ENCODE measurements at places on chromosomes 11 and 22.

GRCh38 chr11:10080138-10080537 lies 213.9 kb downstream of the SBF2 start:
- no peak for DNase-seq

- peak; percentile 85 for DNase-seq
These were observed 607 bp downstream of the CCDC82 start for GRCh38 chr11:96388891-96389719.

- no peak for DNase-seq
These were observed 407.3 kb downstream of the TMEM135 start for GRCh38 chr11:87444993-87445392.

DNA sequence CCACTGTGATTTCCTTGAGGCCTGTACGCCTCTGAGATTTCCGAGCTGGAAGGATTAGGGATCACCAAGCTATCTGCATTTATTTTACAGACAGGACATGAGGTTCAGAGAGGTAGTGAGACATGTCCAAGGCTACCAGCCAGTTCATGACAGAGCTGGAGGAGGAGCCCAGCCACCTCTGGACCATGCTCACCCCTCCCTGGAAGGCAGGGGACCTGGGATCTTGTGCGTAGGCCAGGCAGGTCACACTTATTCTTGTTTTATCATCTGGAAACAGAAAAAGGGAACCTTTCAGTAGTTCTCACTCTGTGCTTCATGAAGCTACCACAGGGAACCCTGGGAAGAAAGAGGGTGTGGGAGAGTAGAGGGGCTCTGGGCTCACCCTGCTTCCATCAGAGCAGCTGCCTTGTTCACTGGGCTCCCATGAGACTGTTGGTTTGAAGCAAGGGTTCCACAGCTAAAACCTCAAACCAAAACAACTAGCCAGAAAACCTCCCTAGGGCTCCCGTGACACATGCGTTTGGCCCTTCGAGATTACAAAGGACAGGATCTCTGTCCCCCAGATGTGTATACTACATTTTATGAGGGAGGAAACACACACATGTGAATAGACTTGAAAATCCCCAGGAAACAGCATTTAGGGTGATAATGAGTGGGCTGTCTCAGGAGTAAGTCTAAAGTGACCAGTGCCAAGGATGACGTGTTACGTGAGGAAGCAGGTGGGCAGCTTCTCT lies 106.4 kb downstream of the DSCAML1 start:
- no peak for DNase-seq

DNA sequence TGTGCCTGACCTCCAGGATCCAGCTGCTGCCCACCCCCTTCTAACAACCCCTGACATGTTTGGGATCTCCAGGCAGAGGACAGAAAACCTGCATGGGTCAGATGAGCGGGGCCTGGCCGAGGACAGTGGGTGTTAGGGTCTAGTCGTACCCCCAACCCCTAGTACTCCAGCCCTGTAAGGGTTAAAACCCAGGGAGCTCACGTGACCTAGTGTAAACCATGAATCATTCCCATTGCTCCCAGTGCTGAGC lies 89.1 kb upstream of the CRYBB3 start:
- no peak for DNase-seq

DNA sequence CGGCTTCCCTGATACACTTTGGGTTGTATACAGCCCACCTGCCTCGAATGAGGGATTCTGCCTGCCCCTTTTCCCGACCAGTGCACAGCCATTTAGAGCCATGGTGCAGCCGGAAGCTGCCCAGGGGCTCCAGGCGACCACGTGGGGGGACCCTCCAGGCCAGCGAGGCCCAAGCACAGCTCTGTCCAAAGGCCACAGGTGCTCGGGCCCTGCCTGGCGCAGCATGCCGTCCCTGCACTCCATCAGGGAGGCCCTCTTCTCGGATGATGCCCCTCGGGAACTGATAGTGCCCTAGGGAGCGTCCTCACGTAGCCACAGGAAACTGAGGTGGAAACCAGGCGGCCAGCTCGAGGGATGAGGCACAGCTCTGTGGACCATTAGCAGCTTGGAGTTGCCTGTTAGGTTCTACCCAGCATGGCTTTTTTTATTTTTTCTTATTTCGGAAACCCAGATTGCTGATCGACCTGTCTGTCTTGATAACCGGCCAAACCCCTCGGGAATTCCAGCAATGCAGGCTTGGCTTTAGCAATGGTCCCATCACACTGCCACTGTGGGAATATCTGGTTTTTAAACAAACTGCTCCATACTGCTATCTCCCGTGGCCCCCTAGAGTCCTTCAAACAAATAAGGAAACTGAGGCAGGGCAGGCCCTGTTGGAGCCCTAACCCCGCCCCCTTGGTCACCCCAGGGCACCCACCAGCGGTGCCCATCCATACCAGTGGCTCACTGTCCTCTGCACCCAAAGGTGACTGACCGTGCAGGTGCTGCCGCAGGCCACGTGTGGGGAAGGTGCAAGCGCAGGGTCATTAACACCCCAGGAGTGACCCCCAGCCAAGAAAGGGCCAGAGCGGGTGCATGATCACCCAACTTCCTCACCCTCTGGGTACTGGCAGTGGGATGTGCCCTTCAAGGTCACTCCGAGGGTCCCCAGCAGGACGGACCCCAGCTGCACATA lies 8.0 kb downstream of the ANO1 start:
- DNase-seq, result no peak

DNA sequence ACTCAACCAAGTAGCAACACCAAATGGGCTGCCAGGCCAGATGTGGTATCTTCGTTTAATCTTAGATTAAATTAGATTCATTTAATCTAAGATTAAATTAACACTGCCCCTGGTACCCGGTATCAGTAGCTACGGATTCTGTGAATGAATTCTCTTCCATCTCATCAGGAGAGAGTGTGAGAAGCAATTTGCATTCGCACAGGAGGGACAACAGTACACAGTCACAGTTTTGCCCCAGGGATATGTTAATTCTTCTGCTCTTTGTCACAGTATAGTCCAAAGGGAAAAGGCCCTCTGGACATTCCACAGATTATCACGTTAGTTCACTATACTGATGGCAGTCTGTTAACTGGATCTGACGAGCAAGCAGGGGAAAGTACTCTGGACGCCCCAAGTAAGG lies 22.9 kb downstream of the ASCL2 start:
- DNase-seq, result no peak

- no peak for DNase-seq
These were observed 75.7 kb upstream of the PITPNB start for GRCh38 chr22:27994481-27995331.

- no peak for DNase-seq
These were observed 5.8 kb downstream of the RPS19BP1 start for GRCh38 chr22:39526736-39527171.

DNA sequence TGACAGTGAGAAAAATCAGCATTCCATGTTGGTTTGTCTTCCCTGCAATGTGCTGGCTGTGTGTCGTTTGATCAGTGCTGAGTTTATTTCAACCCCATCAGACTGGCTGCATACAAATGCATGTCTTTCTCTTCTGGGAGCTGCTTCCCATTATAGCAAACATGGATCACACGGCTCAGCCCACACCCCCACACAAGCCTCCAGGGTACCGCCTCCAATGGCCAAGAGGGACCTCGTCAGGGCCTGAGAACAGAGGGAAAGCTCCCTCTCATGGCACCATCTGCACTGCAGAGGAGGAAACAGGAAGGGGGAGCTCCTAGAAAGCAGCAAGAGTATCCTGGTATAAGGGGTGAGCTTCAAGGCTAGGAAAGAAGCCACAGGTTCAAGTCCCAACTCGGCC lies 214.2 kb downstream of the LARGE1 start:
- no peak for DNase-seq

GRCh38 chr22:35266277-35266676 lies 9.0 kb downstream of the HMGXB4 start:
- no peak for DNase-seq

GRCh38 chr11:74092425-74092824 lies 78.4 kb downstream of the C2CD3 start:
- DNase-seq, result no peak

DNA sequence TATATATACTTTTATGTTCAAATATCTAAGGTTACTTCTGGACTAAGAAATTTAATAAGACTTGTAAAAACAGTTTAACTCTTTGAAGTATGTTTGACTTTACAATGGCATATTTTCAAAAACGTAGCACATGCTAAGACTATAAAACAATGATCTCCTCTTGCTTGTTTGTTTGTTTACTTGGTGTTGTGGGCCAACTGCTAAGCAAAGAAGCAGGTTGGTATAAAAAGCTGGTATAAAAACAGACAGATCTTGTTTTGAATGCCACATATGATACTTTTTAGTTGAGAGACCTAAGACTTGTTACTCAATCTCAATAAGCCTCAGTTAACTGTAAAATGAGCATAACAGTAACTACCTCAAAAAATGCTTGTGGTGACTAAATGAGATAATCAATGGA lies 1206.3 kb downstream of the LRRC4C start:
- no peak for DNase-seq
